ENCODE measurements at places on chromosomes 7 and 10. TPM values are rescaled to one million over a fixed set of nuclear protein-coding genes. Genes with fewer than 3 reads are reported as not detected.

DNA sequence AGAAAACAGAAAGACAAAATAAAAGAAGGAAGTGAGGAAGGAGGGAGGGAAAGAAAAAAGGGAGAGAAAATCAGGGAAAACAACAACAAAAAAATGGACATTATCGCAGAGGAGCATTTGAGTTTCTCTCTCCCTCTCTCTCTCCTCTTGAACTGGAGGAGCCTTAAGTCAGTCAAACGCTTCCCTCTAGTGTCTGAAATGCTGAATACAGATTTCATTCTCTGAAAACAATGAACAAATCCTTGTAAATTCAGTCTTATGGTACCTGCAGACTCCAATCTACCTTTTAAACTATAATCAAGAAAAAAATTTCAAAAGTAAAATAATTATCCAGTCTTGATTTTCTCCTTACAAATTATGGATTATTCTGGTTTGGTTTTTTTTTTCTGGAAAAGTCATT, 89.2 kb upstream of the PFKP start:
- DNase-seq: peak; percentile 8

GRCh38 chr7:47147213-47147631, 434.7 kb downstream of the TNS3 start:
- DNase-seq: no peak

DNA sequence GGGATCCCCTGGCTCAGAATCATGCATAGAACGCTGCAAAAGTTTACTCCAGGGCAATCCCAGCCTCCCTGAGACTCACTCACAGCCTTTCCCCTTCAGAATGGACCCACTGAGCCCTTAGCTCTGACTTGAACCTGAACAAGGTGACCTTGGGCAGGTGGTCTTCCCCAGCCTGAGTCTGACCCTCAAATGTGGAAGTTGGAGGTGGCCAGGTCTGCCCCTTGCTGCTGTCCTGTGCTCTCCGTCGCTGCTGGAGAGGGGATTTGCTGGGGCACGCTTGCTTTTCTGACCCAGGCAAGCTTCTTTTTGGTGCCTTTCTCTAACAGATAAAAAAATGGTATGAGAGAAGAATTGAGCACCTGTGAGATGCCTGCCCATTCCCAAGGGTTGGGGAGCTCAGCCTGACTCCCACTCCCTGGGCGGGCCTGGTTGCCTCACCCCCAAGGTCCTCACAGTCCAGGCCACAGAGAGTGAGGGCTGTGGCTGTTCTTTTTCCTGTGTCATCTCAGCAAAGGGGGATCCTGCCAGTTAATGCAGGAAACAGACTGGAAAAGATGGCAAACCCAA, 46.6 kb upstream of the IGFBP3 start:
- DNase-seq: no peak

GRCh38 chr7:146172112-146172511, 55.5 kb downstream of the CNTNAP2 start:
- DNase-seq: no peak

- DNase-seq: no peak
These were observed 147.6 kb upstream of the CSTF2T start for GRCh38 chr10:51846856-51847506.

- peak; percentile 80 for DNase-seq
These were observed 12.0 kb downstream of the INPP5F start for GRCh38 chr10:119737823-119738222.

- no peak for DNase-seq
These were observed 500.6 kb upstream of the IGFBP3 start for GRCh38 chr7:46421441-46422230.

GRCh38 chr7:26482927-26483326, 191.3 kb downstream of the SNX10 start:
- DNase-seq: no peak

DNA sequence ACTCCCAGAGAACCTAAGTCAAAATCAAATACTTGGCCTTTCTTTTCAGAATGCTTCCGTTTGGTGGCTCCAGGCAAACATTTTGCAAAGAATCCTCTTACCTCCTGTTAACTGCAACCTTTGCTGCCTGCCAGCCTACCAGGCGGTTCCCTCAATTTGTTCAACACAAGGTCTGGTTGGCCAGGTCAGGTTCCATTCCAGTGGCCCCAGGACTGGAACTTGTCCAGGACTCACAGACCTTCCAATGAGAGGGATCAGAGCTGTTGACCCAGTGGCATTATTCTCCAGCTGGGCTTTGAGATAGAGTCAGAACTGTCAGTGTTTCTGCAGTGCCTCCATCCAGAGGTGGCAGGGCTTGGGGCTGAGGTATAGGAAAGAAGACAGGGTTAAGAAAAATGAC, 137.0 kb downstream of the NEUROD6 start:
- DNase-seq: no peak

DNA sequence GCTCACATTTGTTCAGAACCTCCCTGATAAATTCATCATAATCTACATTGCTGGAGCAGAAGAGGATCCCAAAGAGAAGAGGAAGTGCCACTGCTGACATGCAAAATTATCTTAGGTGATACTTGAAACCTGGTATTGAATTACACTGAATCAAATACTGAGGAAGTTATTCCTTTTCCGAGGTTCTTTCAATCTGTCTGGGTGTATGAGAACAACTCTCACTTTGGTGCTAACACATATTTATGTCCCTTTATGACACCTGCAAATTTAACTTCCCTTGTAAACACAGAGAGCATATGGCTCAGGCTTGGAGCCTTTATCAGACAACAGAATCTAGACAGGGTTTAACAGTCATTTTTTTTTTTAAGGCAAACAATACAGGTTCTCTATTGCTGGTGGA, 131.4 kb downstream of the SRPK2 start:
- no peak for DNase-seq

DNA sequence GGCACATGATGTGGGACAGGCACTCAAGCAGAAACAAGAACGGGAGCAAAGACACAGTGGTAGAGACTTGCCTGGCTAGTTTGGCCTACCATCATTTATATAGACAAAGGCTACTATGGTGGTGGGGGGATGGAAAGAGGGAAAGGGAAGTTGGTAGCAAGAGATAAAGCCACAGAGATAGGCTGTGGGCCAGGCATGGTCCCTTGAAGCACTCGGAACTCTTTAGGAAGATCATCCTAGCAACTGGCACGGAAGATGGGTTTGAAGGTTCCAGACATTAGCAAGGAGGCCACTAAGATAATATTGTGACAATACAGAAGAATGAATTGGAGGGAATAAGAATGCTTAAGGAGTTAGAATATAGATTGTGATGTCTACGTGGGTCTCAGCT, 319.6 kb downstream of the ELMO1 start:
- DNase-seq: no peak

DNA sequence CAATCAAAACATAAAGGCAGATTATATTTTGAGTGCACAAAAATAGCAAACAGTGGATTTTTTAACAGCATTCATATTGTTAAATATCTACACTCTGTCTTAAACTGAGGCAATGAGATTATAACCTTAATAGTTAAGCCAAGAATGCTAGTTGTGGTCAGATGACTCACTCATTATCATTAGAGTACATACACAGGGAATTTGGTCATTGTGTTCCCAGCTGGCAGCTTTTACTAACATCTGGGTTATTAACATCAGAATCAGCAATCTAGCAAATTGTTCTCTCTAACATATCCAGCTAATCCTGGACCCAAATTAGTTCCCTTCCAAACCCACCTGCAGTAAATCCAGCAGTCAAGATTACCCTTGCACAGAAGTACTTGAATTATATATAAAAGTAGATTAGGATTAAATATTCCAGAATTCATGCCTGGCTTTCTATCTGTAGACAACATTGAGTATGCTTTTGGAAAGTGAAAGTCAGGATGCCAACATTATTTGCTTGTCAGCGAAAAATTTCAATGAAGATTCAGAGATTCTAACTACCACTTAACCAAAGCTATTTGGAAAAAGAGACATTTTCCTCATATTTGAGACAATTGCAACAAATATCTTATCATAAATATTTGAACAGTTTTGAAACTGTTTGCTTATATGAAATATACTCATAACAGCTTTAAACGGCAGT, 1035.6 kb upstream of the PHF14 start:
- DNase-seq: no peak

DNA sequence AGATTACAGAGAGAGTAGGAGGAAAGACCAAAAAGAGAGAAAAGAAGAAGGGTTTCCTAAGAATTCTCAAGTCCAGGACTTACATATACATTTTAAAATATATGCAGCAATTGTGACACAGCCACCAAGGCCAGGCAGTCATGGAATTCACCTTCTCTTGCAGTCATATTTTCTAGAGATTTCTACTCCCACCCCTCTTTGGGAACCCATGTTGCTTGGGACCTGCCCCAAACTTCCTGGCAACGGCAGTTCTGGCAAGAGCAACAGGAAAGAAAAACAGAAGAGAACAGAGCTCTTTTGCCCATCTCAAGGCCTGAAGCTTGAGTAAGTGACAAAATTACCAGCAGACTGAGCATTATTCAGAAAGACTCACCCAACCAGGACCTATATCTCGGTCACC, 128.3 kb upstream of the ASAH2 start:
- no peak for DNase-seq

DNA sequence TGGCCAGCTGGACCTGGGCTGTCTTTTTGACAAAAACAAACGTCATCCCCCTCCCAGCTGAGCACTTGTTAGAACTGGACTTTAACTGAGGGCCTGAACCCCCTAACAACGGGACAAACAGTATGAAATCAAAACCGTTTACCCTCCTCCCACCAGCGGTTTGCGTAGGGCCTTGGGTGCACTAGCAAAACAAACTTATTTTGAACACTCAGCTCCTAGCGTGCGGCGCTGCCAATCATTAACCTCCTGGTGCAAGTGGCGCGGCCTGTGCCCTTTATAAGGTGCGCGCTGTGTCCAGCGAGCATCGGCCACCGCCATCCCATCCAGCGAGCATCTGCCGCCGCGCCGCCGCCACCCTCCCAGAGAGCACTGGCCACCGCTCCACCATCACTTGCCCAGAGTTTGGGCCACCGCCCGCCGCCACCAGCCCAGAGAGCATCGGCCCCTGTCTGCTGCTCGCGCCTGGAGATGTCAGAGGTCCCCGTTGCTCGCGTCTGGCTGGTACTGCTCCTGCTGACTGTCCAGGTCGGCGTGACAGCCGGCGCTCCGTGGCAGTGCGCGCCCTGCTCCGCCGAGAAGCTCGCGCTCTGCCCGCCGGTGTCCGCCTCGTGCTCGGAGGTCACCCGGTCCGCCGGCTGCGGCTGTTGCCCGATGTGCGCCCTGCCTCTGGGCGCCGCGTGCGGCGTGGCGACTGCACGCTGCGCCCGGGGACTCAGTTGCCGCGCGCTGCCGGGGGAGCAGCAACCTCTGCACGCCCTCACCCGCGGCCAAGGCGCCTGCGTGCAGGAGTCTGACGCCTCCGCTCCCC, at the start of gene IGFBP1:
IGFBP1 (plus strand) TSS at position 304 of the 808 bp plus-strand sequence; CDS start at position 469, 165 bp downstream.
- no peak for DNase-seq

GRCh38 chr7:75756991-75757676, 14.9 kb downstream of the CCL26 start:
- DNase-seq: peak; percentile 26

DNA sequence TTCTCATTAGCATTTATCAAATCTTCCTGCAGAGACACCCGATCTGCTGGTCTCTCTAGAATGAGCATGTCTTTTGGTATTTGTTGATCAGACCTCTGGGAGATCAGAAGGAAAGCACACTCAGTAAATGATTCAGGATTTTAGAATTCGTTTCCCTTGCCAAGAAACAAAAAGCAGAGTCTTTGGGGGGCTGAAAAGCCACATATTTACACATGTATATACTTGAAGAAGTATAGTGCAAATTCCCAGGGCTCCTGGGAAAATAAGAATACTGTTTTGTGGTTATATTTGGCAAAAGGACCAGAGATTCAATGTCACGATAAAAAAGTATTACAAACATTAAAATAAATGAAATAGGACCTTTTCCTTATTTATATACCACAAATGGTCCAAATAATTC, 100.2 kb downstream of the AGMO start:
- DNase-seq: no peak

DNA sequence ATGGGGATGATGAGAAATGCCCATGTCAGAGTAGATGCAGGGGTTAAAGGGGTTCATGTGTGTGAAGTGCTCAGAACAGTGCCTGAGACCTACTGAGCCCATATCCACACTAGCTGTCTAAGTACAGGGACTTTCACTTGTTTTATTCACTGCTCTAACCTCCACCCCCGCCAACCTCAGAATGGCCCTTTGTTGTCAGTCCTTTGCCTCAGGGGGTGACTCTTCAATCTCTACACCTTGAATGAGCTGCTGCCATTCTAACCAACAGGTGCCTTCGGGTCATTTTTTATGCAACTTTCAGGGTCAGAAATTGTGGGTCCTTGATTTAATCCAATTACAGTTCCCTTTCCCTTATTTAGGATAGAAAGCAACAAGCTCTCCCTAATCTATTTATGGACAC, 26.2 kb downstream of the VSTM4 start:
- DNase-seq: no peak

The SLC26A3 gene
- total RNA-seq: not detected

The CYP3A4 gene
- total RNA-seq: not detected

The AVPI1 gene
- total RNA-seq: 3.2 TPM

The TMEM236 gene
- 0.11 TPM for total RNA-seq

The CRHR2 gene
- total RNA-seq: not detected

The ABCC2 gene
- total RNA-seq: 0.99 TPM

The CREB5 gene
- total RNA-seq: 2.8 TPM

The PSD gene
- 0.07 TPM for total RNA-seq

The ZNF736 gene
- 5.5 TPM for total RNA-seq

The FAM241B gene
- total RNA-seq: not detected

The GPR141 gene
- total RNA-seq: not detected
